ENCODE measurements at places on chromosomes 6 and 20. TPM values are rescaled to one million over a fixed set of nuclear protein-coding genes. Genes with fewer than 3 reads are reported as not detected.

GRCh38 chr6:144320741-144321140 lies 35.6 kb downstream of the UTRN start:
- no peak for DNase-seq

DNA sequence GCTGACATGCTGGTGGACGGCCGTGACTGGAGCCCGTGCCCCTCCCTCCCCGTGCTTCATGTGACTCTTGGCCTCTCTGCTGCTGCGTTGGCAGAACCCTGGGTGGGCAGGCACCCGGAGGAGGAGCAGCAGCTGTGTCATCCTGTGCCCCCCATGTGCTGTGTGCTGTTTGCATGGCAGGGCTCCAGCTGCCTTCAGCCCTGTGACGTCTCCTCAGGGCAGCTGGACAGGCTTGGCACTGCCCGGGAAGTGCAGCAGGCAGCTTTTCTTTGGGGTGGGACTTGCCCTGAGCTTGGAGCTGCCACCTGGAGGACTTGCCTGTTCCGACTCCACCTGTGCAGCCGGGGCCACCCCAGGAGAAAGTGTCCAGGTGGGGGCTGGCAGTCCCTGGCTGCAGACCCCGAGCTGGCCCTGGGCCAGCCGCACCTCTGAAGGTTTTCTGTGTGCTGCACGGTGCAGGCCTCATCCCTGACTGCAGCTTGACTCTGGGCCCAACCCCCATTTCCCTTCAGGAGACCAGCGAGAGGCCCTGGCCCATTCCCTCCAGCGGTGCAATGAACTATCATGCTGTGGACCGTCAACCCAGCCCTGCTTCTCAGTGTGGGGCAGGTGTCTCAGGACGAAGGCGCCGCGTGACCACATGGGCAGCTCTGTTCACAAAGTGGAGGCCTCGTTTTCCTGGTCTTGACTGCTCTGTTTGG lies 8.1 kb downstream of the NPBWR2 start:
- no peak for DNase-seq

DNA sequence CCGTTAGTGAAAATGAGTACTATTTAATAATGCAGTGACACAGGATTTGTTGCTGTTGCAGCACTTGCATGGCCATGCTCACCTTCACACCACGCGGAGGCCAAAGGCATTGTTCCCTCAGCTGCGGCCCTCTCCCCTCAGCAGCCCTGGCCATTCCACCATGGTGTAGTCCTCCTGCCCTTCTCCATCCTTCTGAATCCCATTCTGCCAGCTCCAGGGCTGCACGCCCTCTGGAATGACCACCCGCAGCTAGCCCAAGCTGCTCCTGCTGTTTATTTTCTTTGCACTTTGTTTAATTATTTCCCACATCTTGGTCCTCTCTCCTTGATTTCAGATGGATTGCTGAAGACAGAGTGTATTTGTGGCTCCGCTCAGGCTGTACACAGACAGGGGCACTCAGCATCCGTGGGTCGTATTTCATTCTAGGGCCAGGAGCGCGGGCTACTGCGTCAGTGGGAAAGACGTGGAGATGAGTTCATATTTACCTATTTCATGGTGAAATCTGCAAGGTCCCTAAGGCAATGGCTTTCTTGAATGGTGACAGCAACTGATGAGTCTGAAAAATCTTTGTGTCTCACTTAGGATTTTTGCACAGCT lies 81.4 kb upstream of the DUSP22 start:
- DNase-seq: no peak

DNA sequence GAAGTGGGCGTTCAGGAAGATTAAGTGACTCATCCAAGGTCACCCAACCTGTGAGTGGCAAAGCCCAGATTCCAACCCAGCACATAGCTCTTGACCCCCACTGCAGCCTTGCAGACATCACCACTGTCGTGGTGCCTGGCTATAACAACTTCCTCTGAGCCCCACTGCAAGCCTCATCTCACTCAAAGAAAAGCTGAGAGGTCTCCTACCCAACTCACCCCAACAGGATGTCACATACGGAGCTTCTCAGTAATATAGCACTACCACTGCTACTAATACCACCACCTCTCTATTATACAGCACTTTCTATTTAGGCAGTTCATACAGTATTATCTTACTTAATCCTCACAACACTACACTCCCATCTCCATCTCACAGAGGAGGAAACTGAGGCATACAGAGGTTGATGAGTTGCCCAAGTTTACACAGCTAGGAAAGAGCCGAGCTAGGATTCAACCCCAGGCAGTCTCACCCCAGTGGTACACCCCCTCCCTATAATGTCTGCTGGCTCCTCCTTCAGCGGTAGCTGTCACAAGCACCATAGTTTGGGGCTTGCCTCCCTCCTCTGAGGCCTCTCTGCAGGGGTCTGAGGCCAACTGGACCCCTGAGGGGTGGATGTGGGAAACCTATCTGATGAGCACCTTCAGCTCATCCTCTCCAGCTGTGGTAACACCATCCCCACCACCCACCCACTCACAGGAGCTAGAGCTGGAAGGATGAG lies 19.5 kb downstream of the TFEB start:
- no peak for DNase-seq

DNA sequence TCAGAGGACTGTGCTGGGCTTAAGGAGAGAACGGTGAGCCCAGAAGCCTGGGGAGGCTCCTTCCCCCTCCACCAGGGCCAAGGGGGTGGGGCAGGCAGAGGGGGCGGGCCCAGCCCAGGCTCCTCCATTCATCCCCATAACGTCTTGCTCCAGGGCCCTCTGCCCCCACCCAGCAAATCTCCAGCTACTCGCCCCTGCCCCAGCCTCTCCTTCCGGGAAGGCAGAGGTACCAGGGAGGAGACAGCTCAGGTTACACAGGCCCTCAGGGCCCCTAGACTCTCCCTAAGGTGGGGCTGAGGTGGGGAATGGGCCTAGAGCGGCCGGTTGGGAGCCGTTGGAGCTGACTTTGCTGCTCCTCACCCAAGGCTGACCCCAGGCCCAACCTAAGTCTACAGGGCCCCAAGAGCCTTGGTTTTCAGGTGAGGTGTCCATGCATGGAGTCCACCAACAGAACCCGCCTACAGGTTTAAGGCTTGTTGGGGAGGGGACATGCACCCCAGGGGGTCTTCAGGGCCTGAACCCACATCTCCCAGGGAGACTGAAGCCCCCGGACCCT lies 1.2 kb downstream of the LAMA5 start:
- DNase-seq: no peak

DNA sequence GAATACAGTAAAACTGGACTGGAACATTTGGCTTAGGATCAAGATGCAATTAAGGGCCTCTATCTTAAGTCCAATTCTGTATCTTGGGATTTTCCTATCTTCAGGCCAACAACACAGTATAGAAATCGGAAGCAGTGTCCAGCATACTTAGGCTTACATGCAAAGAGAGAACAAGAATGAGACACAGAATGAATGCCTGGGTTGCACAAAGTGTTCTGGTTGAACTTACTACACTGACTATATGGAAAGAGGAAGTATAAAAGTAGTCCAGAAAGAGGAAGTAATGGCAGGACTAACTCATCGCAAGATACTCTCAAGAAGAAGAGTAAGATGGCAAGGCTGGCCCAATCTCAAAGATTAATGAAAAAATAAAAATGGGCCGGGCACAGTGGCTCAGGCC lies 87.6 kb downstream of the BTBD9 start:
- DNase-seq: no peak

DNA sequence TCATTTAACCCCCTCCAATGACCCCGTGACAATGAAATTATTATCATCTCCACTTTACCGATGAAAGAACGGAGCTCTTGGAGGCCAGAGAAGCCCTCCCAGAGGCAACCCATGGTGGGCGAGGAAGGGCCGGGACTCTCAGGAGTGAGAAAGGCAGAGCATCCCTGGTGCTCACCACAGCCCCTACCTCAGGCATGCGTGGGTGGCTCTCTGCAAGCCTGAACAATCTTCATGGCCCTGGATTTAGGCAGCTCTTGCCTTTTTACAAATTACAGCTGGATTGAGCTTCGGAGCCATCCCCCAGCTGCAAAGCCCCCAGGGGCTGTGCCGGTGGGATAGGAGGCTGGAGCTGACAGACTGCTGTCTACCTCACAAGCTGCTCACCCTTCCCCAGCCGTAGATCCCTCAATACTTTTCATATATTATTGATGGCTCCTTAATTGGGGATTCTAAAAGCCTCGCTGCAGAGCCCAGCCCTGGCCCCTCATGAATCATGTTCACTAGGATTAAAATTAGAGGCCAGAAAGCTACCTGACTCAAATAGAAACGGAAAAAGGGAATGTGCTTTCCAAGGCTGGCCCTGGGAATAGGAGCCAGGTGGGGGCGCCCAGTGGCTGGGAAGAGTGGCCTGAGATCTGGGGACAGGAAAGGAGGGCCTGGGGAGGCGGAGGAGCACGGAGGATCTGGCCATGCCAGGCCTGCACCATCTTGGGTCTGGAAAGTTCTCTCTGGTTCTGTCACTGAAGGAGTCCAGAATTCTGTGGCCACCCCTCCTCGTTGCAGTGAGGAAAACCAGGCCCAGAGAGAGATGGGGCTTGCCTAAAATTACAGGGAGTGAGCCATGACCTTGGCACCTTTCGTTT lies 29.1 kb downstream of the CPNE5 start:
- DNase-seq: no peak

GRCh38 chr6:116925088-116925794 lies 48.2 kb downstream of the RFX6 start:
- no peak for DNase-seq

- no peak for DNase-seq
Measured at GRCh38 chr6:107506145-107506544, 16.2 kb downstream of the SOBP start.

DNA sequence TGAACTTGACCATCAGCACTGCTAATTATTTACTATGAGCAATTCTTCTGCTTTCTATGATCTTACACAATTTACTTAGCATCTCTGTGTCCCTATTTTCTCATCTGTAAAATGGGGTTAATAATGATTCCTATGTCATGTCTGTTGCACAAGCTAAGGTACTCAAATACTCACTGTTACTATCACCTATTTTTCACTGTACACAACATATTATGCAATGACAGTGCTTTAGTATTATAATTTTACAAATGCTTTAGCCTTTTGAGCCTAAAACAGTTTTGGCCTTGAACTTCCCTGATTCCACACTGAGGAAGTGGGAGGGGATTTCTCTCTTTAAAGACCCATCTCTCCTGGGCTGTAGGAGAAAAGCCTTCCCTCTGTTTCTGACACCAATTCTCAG lies 36.9 kb upstream of the THEMIS start:
- DNase-seq: no peak

DNA sequence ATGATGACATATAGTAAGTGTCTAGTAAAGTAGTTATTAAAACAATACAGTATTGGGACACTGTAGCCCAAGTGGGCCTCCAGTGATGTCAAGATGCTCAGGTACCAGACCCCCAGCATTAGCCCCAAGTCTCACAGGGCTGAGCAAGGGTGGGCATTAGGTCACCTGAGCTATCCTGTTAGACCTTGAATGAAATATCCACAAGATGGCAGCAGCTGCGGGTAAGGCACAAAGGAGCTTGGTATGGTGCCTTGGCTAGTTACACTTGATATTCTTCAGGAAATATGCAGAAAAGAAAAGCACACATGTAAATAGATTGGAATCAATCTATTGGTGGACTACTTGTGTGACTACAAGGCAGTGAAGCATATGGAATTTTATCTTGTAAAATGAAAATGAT lies 701.8 kb upstream of the ADGRB3 start:
- DNase-seq: no peak

- DNase-seq: no peak
Measured at GRCh38 chr6:75946146-75946831, 126.2 kb downstream of the IMPG1 start.

DNA sequence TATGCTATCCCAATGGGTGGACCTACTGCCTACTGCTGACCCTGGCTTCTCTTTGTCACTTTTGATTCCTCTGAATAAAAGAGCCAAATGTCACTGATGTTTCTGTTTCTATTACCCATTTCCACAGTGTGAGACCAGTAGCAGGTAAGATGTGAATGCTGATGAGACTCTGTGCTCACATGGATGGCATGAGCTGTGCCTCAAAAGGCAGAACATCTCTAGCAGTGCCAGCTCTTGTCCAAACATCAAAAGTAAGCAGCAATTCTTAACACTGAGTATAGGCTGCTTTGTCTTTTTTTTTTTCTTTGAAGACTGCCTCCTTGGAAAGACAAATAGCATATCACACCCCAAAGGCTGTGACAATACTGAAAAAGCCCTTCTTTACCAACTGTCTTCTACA lies 459.2 kb upstream of the RUNX2 start:
- DNase-seq: no peak

GRCh38 chr6:7727946-7728854 lies 2.3 kb downstream of the BMP6 start:
- peak; percentile 48 for DNase-seq

DNA sequence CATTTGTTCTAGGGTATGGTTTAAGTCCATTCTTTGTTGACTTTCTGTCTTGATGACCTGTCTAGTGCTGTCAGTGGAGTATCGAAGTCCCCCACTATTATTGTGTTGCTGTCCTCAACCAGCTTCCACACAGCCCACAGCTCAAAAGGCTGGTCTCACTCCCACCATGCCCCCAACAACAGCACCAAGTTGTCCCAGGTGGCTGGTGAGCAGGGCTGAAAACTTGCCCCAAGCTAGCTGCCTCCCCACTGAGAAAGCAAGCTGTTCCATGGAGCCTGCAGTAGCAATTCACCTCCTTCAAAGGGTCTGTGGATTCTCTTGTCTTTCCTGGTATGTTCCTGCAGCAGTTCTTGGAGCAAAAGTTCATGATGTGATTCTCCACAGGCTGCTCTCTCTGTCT lies 221.0 kb downstream of the SYNDIG1 start:
- no peak for DNase-seq

DNA sequence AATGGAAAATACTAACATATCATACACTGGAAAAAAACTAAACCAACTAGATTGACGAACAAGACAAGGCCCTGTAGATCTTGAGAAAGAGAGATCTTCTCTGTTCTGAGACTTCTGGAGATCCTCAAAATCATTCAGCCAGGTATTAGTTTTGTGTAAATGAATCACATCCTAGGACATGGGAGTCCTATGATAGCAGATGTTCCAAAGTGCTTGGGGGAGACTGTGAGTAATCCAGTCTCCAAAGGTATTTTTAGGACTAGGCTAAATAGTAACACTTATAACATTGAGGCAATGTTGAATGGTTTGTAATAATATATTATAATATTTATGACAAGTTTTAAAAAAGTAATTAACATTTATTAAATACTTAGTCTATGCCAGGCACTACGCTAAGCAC lies 275.0 kb downstream of the BTBD9 start:
- DNase-seq: no peak

PKHD1 gene
- polyA plus RNA-seq: not detected

DNA sequence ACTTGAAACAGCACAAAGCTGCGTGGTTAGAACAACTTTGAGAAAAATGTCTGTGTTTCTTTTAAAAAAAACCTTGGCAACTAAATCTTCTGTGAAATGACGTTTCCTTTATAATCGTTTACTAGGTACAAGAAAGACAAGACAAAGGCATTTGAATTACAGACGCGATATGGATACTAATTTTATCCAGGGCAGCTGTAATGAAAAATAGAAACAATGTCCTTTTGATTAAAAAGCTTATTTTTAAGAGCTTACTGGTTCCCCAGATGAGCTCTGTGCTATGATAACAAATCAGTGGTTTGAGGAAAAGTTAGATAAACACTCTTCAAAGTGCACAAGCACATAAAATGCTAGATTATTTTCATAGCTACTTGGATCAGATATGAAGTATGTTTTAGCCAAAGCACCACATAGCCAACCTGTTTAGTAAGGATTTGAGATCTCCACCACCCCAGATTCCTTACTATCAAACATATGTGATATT lies 1.6 kb upstream of the SYNCRIP start:
- DNase-seq: no peak
